ENCODE measurements at places on chromosomes 6 and 20.

DNA sequence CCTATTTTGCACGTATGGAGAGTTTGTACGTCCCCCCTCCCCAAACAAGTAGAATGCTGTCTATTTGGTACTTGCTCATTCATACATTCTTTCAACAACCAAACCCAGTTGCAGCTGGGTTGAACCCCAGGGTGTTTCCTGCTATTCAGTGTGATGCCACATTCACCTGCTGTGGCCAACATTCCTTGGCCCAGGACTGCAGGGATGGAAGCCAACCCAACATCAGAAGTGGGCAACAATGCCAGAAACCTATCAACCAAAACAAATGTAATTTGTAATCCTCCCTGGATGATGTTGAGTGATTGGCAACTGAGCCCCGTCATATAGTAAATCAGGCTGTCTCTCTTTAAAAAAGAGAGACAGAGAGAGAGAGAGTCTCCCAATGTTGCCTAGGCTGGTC is 8.9 kb downstream of the NT5E start:
- H3K27ac ChIP-seq = no peak overlapping the region
- H3K36me3 ChIP-seq = no peaks in the 10 kb centered on the region
- DNase-seq = no peak

GRCh38 chr6:110002676-110003075 is 24.6 kb downstream of the GPR6 start:
- no peaks in the 10 kb centered on the region for H3K36me3 ChIP-seq
- no peak overlapping the region for H3K4me3 ChIP-seq
- no peak overlapping the region for H3K27ac ChIP-seq
- H3K27me3 ChIP-seq = peaks cover 5% of the 10 kb centered on the region
- no peaks in the 10 kb centered on the region for H3K4me1 ChIP-seq
- no peak for DNase-seq

GRCh38 chr6:150694889-150695288 is 95.2 kb downstream of the PLEKHG1 start:
- no peak for DNase-seq
- no peak overlapping the region for H3K27ac ChIP-seq
- H3K4me3 ChIP-seq = no peak overlapping the region
- no peaks in the 10 kb centered on the region for H3K36me3 ChIP-seq

- no peak overlapping the region for H3K27ac ChIP-seq
- H3K27me3 ChIP-seq = no peaks in the 10 kb centered on the region
- DNase-seq = no peak
- no peaks in the 10 kb centered on the region for H3K4me1 ChIP-seq
- H3K36me3 ChIP-seq = no peaks in the 10 kb centered on the region
Measured at GRCh38 chr20:50348096-50348495, 157.5 kb downstream of the CEBPB start.

GRCh38 chr6:111802720-111803330 is 70.4 kb downstream of the FYN start:
- H3K27ac ChIP-seq = peak overlapping the region; percentile 73
- DNase-seq = no peak
- H3K27me3 ChIP-seq = no peaks in the 10 kb centered on the region

DNA sequence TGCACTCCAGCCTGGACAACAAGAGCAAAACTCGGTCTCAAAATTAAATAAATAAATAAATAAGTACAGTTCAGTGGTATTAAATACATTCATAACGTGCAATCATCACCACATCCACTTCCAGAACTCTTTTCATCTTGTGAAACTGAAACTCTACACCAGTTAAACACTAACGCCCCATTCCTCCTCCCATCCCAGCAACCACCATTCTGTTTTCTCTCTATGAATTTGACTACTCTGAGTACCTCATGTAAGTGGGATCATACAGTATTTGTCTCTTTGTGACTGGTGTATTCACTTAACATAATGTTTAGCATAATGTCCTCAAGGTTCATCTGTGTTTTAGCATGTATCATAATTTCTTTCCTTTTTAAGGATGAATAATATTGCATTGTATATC is 29.1 kb upstream of the SCML4 start:
- H3K36me3 ChIP-seq = no peaks in the 10 kb centered on the region
- H3K4me1 ChIP-seq = peaks cover 4% of the 10 kb centered on the region
- no peak overlapping the region for H3K4me3 ChIP-seq
- H3K27me3 ChIP-seq = no peaks in the 10 kb centered on the region

DNA sequence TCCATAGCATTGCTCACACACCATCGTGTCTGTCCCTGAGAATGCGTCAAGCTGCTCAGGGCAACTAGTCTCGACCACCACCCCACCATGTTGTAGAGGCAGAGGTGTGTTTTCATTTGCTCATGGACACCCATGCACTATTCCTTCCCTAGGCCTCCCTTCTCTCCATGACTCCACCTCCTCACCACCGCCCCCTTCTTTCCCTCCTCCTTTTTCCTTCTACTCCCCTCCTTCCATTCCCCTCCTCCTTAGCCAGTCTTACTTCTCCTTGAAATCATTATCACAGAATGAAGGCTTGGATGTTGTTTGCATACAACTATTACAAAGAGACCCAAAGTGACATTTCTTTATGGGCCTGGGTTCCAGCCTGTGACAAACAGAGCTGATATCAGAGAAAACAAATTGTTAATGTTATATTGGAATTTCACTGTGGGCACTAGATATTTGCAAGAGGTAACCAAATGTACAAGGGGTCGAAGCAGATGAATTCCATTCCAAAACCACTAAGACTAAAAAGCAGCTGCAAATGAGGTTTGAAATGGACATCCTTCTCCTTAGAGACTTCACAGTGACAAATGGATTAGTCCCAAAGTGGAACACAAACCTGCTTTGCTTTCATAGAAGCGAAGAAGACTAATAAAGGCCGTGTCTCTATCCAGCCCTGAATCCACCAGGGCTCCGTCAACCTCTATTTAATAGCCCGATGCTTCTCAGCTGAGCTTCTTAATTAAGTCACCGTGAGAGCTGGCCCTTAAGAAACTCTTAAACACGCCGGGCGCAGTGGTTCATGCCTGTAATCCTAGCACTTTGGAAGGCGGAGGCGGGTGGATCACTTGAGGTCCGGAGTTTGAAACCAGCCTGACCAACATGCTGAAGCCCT is 275.8 kb upstream of the SULF2 start:
- no peak for DNase-seq
- no peak overlapping the region for H3K4me3 ChIP-seq
- no peak overlapping the region for H3K27ac ChIP-seq

DNA sequence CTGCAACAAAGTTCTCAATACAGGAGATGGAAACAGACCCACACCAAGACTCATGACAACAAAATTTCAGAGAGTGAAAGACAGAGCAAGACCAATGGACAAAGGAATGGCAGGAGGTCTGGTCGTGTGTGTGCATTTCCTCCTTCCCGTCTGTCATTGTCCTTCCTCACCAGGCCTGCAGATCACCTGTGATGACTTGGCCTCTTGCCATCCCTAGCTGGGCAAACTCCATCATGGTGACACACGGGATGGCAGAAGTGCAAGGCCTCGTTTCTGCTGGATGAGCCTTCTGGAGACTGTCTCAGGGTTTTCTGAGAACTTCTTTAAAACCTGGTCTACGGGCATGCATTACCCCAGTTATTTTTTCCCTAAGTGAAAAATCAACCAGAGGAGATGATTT is 49.2 kb downstream of the RPP21 start:
- peaks cover 14% of the 10 kb centered on the region for H3K27me3 ChIP-seq
- H3K27ac ChIP-seq = no peak overlapping the region
- no peaks in the 10 kb centered on the region for H3K36me3 ChIP-seq
- DNase-seq = no peak

DNA sequence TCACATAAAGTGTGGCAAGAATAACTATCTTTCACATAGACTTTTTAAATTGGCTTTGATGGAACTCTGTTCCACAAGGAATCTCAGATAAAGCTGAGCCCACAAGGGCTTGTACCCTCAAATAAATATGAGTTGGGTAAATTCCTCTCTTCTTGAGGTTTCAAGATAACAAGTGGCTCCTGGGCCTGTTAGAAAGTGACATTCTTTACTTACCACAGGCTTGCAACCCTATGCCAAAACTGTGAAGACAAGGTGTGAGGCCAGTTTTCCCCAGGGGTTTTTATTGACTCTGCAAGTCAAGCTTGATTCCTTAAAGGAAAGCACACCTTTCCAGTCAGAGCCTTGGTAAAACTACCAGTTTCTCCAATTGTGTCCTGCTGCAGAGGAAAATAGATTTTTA is 664.8 kb upstream of the GJE1 start:
- H3K27me3 ChIP-seq = no peaks in the 10 kb centered on the region
- H3K4me1 ChIP-seq = no peaks in the 10 kb centered on the region
- no peak overlapping the region for H3K4me3 ChIP-seq
- no peaks in the 10 kb centered on the region for H3K36me3 ChIP-seq
- no peak for DNase-seq
